ENCODE measurements at places on chromosomes 6 and 20.

GRCh38 chr20:25503936-25504335 lies 81.4 kb downstream of the NINL start:
- DNase-seq = no peak

GRCh38 chr6:88763160-88763559 lies 200.3 kb downstream of the RNGTT start:
- DNase-seq = peak; percentile 39

GRCh38 chr6:141460743-141461484 lies 671.8 kb upstream of the GJE1 start:
- DNase-seq = no peak

DNA sequence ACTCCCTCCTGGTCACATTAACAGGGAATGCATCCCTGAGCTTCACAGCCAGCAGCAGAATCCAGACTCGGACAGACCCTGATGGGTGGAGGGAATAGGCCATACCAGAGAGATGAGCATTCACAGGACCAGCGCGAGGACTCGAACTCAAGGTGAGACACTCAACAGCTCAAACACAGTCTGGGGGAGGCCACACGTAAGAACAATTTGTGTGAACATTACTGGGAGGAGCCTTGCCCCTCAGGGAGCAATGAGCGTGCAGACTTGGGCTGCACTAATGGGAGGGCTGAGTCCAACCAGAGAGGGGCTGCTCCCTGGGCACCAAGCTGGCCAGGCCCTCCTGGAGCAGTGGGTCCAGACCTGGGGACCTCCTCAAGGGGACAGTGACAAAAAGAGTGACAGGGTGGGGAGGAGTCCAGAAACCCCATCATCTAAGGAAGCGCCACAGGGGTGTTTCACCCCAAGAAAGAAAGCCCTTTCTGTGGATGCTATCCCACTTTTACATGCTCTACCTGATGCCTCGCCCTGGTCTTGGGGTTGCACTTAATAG lies 118.4 kb downstream of the MRPL14 start:
- no peak for DNase-seq

DNA sequence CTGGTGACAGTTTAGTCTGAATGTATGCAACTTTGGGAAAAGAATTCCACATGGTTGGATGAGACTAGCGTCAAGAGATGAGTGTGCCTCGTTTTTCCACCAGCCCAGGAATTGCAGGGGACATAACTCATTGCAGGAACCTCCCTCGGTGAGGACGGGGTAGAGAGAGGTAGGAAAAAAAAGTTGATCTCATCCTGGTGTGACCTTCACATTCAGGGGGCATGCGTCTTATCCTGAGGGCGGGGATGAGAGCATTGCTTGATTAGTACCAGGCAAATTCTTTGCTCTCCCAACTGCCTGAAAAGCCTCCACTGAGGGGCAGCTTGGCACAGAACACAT lies 11.8 kb downstream of the TLDC2 start:
- no peak for DNase-seq

DNA sequence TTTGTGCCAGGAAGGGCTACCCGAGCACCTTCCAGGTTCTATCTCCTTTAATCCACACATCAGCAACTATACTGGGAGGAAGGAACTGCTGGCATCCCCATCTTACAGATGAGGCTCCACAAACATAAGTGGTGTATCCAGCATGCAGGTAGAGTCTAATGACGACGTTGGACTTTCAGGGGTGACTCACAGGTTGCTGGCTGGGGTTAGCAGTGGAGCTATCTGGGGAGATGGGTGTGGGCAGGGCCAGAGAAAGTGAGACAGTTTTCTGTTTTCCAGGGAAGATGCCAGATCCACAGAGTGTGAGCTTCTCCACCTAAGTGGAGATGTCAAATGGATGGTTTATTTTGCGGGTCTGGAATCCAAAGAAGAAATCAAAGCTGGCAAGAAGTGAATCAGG lies 31.8 kb downstream of the CDH22 start:
- no peak for DNase-seq

DNA sequence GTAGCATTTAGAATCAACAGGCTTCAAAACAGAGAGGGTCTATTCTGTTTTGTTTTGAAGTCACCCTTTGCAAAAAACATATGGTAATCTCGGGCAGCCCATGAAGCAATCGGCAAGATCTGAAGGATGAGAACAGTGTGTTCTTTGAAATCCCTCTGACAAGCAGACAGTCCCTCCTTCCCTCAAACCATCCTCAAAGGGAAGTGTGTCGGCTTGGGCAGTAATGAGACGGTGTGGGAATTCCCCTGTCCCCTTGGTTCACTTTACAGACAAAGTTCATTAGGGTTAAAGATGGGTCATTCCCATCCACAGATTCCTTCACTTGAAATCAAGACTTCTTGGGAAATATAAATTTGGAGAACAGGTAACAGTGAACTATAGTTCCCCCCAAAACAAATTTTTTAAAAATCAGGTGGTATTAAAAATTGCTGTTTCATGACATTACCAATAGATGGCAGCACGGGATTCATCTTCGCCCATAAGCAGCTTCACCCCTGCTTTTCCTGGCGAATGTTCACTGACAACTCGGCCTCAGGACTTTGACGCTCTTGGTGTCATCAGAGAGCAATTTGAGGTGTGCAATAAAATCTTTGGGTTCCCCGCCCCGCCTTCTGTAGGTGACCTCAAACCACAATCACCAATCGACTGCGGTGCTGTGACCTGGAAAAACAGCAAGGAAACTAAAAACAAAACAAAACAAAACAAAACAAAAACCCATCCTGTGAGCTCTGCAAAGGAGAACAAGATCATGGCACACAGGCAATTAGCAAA lies 159.3 kb upstream of the TNFAIP3 start:
- DNase-seq = peak; percentile 87

DNA sequence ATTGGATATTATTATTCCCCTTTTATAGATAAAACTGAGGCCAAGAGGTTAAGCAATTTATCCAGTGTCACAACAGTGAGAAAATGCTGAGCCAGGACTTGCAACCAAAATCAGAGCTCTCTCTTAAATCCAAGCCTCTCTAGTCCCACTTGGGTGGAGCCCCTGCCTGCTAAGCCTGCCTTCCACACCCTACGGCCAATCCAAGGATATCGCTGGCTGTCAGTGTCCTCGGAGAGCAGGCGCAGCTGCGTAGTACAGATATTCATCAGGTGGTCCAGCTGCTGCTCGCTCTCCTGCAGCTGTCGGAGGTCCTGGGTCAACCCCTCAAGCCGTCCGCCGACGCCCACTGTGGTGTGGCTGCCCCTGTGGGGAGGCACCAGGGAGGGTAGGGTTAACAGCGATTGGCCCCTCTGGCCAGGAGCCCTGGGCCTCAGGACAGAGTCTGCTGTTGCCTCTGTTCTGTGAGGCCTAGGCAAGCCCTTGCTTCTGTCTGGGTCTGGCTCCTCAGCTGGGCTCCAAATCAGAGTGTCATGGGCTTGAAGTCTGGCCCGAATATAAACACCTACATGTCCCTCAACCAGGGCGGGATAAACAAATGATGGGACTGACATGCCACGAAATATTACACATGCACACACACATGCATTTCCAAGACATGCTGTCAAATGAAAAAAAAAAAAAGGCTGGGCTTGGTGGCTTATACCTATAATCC lies 3.9 kb upstream of the NECAB3 start:
- no peak for DNase-seq

GRCh38 chr6:14885498-14885897 lies 360.4 kb upstream of the JARID2 start:
- no peak for DNase-seq

DNA sequence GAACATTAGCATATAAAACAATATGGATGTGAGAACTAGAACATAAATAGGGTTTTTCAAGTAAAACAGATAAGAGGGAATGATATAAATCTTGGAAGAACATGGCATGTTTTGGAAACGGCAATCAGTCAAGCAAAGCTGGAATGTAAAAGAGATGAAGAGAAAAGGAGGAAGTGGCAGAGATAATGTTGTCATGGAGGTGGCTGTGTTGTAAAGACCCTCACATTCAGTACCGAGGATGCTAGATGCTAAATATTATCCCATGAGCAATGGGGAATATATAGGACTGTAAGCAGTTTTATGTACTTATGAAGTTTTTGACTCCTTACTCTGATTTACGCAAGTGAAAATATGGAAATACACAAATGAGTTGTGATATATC lies 702 bp upstream of the RHAG start:
- DNase-seq = no peak

- DNase-seq = no peak
Observed at GRCh38 chr6:4670824-4671409, 105.3 kb upstream of the CDYL start.

GRCh38 chr6:142835787-142836535 lies 109.0 kb downstream of the HIVEP2 start:
- no peak for DNase-seq
